MG63 (cell line): ENCODE measurements at places on chromosomes 7 and 10. TPM values are rescaled to one million over a fixed set of nuclear protein-coding genes. Genes with fewer than 3 reads are reported as not detected.

The MEPCE gene
- 46.1 and 57.3 TPM in 2 replicates for total RNA-seq

The TMUB1 gene
- total RNA-seq = 5.2 and 32.9 TPM in 2 replicates

The GPR158 gene
- total RNA-seq = not detected in 2 replicates

DNA sequence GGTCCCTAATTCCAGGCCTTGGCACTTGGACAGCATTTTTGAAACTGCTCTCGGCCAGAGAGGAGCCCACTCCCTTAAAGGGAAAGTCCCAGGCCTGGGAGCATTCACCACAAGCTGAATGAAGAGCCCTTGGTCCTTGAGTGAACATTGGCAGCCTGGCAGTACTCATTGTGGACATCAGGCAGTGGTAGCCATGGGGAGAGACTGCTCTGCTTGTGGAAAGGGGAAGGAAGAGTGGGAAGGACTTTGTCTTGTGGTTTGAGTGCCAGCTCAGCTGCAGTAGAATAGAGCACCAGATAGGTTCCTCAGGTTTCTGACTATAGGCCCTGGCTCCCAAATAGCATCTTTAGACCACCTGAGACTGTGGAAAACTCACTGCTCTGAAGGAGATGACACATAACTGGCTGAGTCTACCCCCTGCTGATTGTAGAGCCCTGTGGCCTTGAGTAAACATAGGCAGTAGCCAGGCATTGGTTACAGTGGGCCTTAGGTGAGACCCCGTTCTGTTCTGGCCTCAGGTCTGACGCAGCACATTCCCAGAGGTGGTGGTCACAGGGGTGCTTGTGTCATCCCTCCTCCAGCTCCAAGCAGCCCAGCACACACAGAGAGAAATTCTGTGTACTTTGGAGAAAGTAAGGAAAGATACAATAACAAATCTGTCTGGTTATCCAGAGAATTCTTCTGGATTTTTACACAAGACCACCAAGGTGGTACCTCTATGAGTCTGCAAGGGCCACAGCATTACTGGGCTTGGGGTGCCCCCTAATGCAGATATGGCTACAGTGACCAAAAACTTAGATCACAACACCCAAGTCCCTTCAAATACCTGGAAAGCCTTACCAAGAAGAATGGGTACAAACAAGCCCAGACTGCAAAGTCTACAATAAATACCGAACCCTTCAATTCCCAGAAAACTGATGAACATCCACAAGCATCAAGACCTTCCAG is 153.8 kb downstream of the GNAI1 start:
- no peak for DNase-seq

DNA sequence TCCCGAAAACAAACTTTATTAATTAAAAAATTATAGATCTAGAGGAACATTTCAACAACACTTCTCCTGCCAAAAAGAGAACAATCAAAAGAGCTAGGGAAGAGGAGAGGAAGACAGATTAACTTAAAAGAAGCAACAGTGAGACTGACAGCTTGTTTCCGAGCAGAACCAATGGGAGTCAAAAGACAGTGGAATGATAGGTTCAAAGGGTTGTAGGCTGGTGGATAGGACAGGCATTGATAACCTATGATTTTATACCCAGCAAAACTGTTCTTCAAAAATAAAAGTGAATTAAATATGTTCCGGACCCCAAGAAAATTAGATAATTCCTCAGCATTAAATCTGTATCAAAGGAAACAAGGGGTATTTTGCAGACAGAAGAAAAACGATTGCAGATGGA is 207.6 kb downstream of the MAD1L1 start:
- DNase-seq = no peak

GRCh38 chr10:86062198-86062550 is 304.4 kb downstream of the GRID1 start:
- DNase-seq = no peak

- no peak for DNase-seq
Measured at GRCh38 chr10:91054325-91054724, 133.4 kb upstream of the ANKRD1 start.
